ENCODE measurements at places on chromosomes 6 and 20.
A peak's percentile ranks its signal among the peaks of the same experiment; 100 is the strongest.

DNA sequence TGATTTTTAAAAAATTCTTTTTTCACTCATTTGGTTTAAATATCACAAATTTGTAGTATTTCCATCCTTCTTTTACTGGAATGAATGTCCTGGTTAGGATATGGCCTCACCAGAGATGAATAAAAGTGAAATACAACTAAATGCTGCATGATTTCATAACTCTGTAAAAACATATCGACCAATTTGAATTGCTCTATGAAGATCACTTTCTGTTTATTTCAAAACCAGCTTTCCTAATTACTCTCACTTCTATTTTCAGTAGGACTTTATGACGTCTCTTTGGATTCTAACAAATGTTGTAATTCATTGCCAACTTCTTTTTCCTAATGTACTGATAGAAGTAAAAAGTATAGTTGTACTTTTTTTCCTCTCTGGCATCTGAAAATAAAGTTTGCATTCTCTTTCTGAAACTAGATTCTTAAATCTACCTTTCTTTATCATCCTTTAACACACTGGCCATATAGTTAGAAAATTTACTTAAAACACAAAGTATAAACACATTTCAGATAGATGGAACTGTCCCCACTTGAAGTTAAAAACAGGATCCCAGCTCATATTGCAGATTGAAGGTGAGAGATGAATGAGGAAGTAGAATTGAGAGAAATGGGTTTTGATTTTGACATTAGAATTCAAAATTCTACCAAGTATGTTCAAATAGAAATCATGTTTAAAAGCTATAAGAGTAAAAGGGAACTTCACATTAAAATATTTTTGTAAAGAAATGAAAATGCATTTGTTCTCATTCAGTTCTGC lies 40.3 kb upstream of the IL20RA start:
- DNase-seq: no peak

DNA sequence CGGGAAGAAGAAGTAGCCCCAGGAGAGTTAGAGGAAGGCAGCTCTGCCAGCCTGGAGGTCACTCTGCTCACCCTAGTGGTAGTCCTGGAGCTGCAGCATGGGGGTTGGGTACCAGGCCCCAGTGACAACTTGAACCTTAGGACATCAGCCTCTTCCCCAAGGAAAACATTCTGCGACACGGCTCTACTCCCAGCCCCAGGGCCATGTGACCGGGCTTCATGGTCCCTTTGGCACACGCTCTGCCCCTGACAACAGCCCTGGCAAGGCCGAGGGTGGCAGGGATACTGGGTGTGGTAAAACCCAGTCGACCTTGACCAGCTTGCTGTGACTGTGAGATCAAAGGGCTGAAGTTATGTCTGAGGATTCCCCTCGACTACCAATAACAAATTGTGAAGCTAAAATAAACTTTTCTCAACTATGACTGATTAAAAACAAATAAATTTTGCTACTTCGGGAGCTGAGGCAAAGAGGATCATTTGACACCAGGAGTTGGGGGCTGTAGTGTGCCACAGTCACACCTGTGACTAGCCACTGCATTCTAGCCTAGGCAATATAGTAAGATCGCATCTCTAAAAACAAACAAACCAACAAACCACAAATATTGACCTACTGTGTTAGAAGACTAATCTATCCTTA lies 24.4 kb upstream of the ARID1B start:
- DNase-seq: peak; percentile 27

DNA sequence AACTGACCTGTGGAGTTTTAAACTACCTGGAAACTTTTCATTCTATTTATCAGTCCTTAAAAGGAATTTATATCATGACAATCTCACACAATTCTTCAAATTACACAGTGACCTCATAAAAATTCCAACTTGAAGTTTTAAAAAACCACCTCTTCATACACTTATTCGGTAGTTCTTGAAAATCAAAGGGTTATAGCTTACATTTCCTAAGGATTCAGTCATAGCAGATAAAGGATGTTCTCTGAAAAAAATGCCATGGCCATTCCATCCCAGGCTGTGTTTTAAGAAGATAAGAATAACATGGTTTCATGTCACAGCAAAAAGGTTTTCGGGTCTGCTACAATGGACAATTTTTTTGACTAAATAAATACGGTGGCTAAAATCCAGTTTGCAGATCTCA lies 41.2 kb downstream of the GOPC start:
- no peak for DNase-seq

GRCh38 chr6:62640749-62641148 lies 354.7 kb upstream of the KHDRBS2 start:
- peak; percentile 11 for DNase-seq

DNA sequence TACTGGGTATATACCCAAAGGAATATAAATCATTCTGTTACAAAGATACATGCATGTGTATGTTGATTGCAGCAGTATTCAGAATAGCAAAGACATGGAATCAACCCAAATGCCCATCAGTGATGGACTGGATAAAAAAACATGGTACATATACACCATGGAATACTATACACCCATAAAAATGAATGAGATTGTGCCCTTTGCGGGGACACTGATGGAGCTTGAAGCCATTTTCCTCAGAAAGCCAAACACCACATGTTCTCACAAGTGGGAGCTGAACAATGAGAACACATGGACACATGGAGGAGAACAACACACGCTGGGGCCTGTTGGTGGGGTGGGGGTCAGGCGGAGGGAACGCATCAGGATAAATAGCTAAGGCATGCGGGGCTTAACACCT lies 41.3 kb upstream of the MAPK13 start:
- no peak for DNase-seq

GRCh38 chr6:169316651-169317050 lies 63.0 kb upstream of the THBS2 start:
- DNase-seq: no peak

All from NCI-H69 (cell line).